Dermis microvascular lymphatic vessel endothelial cell (primary cell): ENCODE measurements at places on chromosomes 5 and 9. TPM values are rescaled to one million over a fixed set of nuclear protein-coding genes. Genes with fewer than 3 reads are reported as not detected.

DNA sequence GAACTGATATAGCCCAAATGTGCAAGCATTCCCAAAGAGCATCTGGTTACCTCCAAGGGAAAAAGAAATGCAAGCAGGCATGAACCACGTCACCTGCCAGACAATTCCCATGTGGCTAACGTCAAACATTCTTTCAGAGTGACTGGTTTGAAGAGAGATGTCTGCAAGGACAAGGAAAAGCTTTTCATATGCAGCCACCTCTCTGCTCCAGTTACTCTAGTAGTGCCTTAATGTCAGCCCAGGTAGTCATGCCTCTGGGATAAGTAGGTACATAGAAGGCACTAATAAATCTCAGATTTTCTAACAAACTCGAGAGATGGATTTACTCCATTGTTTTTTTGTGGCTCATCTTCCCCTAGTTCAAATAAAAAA, 96.8 kb upstream of the IFNK start:
- DNase-seq, result no peak

- no peak for DNase-seq
Measured at GRCh38 chr5:18099261-18099660, 465.0 kb downstream of the TAF11L14 start.

SCGB3A1 gene
- 1.5 TPM in 2 replicates for total RNA-seq

OCLN gene
- total RNA-seq, result 0.90 and 1.5 TPM in 2 replicates

DNA sequence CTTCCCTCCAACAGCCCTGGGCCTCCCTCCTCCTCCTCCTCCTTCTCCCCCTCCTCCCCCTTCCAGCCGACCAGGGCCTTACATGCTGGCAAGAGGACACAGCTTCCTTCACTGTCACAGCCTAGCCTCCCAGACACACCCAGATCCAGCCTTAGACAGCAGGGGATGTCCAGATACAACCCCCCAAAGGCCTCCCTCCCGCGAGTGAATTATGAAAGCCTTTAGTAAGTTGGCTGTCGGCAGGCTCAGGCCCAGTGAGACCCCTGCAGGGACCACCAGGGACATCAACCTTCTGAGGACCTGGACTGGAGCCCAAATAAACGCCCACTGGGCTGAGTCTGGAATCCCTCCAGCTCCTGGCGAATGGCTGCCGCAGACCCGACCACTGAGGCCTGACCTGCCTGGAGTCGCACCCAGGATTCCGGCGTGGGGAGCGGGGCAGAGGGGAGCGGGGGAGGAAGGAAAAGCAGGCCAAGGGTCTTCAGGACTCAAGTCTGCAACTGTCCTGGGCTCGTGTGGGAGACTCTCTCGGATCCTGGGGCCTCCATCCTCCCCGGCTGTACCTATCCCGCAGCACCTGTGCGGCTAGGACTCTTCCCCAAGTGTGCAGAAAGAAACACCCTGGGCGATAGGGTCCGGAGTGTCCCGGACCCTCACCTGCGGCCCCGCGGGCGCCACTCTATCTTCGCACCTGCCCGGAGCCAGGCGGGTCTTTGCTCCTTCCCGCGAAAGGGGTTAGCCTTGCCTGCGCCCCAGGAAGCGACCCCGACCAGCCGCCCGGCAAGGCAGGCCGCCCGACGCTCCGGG, 705 bp downstream of the SEPTIN8 start:
- peak; percentile 32 for DNase-seq

CDKN2A gene
- 4.2 and 6.3 TPM in 2 replicates for total RNA-seq

- no peak for DNase-seq
Measured at GRCh38 chr9:113461285-113461684, 2.2 kb upstream of the RGS3 start.

HACD4 gene
- total RNA-seq, result 0.25 and 0.26 TPM in 2 replicates

CAMK4 gene
- under 0.01 and 0.13 TPM in 2 replicates for total RNA-seq

DNA sequence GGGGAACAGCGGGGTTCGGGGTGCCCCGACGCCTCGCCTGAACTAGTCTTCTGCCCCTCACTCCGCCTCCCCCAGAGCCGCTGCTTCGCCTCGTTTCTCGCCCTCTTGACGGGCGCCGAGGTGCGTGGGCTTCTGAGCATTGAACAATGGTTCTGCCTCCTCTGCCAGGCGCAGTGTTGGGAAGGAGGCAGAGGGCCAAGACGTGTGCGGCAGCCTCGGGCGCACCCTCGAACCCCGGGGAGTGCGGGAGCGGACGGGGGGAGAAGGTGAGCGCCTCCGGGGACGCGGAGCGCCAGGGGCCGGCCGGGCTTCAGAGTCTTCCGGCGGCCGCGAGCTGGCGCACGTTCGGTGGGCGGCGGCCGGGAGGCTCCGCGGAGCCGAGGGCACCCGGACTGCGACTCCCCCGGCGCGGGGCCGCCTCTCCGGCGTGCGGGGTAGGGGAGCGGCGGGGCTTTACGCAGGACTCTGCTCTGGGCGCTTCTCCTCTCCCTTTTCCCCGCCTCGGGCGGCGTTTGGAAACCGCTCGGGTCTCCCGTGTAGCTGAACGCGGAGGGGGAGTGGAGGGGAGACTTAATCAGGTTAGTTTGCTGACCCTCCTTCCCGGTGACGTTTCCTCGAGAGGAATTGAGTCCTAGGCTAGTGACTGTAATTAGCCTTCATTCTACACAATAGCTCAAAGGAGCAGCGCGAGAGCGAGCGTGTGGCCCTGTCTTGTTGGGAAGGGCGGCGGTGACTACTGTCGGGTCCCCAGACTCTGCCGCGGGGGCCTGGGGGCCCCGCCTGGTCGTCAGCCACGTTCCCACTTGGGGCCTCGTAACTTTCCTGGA, 1.1 kb downstream of the VLDLR start:
- DNase-seq, result no peak

DNA sequence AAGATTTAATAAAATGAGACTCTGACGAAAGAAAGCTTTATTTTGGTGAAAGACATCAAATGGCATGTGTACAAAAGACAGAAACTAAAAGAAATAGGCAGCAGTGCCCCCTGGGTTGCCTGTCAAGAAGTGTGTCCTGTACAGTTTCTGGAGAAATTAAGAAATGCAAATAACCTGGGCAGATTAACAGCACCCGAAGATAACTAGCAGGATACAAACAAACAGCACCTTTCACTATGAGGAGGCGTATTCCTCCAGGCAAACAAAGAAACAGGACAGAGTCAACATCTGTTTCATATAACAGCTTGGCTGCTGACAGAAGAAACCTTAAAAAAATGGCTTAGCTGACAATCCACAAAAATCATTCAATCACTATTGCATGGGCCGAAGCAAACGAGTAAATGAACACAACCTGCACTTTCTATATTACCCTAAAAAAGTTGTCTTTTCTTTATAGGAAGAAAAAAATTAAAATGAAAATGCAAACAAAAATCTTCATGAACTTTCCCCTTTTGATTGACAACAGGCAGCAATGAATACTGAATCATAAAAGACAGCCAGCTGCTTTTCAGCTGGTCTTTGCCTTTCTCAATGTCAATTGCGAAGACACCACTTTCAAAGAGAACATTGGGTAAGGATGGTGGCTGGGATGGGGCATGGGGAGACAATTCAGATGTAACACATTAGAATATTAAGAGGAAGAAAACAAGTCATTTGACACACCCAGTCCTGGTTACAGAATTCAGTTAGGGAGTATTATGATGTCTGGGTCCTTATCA, 162.1 kb downstream of the ARL15 start:
- no peak for DNase-seq

DNA sequence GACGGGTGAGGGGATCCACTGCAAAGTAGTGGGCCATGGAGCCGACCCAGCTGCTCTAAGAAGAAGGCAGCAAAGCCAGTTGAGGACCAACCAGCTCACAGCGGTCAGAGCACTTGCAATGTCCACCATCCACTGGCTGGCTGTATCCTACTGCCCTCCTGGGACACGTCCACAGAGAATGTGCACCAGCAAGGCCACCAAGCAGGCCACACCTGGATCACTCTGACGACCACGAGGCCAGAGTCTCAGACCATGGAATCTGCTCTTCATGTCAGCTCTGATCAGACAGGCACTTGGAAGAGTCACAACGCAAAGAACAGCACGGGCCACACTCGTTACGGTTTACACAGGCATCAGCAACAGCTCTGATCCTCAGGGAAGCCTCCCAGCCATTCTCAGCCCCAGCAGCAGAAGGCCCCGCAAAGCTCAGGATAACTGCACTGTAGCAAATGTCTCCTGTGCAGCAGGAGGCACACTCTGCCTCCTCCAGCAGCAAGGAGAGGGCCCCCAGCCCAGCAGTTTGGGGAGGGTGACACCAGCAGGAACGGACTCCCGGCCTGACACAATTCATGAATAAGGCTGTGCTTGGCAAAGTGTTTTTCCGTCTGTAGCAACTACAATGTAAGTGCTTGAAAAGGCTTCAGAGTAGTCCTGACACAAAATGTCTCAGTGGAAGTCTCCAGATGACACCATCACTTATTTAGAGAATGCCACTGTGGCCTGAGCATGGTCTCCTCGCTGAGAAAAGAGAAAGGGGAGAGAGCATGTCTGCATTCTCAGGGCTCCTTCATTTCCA, 15.7 kb downstream of the SEMA4D start:
- DNase-seq, result no peak

RABGAP1 gene
- 34.4 and 46.7 TPM in 2 replicates for total RNA-seq

TLR4 gene
- 165 and 172 TPM in 2 replicates for total RNA-seq

- DNase-seq, result no peak
Measured at GRCh38 chr5:150625164-150625535, 15.3 kb upstream of the SYNPO start.

- no peak for DNase-seq
Measured at GRCh38 chr5:128667751-128668150, 129.7 kb upstream of the FBN2 start.

GRCh38 chr5:132386644-132387286, 17.3 kb downstream of the SLC22A5 start:
- DNase-seq, result peak; percentile 81

DNA sequence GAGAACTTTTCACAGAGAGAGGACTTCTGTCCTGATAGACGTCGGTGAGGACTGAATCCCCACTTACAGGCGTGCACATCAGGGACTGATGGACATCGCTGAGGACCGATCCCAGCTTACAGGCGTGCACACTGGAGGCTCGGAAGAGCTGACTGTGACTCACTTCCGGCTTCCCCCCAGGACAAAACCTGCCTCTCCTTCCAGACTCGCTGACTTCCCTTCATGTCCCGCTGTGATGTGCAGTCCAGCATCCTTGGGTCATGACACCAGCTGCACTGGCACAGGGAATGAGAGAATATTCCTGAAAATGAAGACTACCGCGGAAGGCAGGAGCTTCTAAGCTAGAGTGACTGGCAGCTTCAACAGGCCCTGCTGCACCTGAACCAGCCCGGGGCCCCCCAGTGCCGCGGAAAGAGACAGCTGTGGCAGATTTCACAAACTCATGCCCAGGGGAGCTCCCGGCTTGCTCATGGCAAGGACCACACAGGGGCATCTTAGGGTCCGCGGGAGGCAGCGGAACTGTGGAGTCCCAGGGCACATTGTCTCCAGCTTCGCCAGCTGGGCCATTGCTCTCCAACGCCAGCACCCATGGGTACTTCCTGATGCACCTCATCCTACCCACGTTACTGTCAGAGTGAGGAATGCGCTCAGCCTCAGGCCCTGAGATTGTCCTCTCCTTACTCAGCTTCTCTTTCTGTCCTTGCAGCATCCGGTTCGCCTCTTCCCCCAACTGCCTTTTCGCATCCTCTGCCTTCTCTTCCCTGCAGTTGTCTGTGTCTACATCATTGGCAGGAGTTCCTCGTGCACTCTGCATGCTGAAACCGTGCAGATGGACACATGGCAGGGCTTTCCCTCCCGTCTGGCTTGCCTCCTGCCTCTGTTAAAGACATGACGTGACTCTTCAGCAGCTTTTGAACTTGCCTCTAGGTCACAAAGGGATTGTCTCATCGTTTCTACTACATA, 29.5 kb downstream of the SURF6 start:
- DNase-seq, result peak; percentile 50

DNA sequence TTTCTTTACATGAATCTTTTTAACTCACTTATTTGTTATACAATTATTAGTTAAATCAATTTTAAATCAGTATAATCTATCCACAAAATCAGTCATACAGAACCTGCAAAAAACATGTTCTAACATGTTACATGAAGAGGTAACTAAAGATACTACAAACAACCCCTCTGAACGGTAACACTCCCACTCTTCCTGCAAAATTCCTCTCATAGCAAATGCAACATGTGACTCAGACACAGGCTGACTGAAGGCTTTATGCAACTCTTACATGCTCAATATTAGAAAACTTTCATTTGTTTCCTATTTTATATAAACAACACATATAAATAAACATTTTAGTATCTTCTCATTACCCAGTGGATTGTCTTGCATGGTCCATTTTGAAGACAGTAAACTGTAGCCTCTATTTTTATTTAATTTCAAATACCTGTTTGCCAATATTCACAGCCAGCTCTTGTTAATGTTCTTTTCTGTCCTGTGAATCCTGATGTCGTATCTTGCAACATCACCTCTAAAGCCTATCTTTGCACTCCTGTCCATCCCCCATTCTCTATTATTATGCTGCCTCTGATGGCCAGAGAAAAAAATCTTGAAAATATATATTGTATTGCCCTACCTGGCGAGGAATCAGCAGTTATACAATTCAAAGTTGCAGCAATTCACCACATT, 100.5 kb upstream of the CCDC152 start:
- peak; percentile 11 for DNase-seq

- DNase-seq, result no peak
Measured at GRCh38 chr9:97766610-97767009, 69.5 kb upstream of the XPA start.

CCL28 gene
- total RNA-seq, result 1.2 and 2.1 TPM in 2 replicates

FOXD4L5 gene
- total RNA-seq, result under 0.01 TPM in 1 of 2 replicates, not detected in the other

- DNase-seq, result no peak
Measured at GRCh38 chr9:124134526-124134925, 123.0 kb downstream of the LHX2 start.

DNA sequence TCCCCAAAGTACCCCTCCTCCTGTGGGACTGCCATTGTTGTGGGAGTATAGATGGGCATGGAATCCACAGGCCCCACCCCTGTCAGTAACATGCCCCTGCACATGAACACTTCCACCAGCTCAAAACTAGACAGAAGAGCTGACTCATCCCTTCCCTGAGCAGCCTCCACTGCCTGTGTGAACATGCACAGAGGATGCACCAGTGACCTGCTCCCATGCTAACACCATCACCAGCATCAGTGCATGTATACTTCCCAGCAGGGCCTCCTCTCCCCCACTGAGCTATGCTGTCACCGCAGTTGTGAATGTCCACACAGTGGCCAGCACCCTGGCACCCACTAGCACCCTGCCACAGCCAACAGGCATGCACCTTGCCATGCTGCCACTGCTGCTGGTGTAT, 939.8 kb downstream of the EFNA5 start:
- DNase-seq, result no peak

PRR16 gene
- total RNA-seq, result not detected in 2 replicates

CDH10 gene
- under 0.01 TPM in 1 of 2 replicates, not detected in the other for total RNA-seq
